ENCODE measurements at places on chromosomes 1 and 21.

- DNase-seq = no peak
Measured at GRCh38 chr1:91803847-91804545, 82.0 kb downstream of the TGFBR3 start.

GRCh38 chr1:157994704-157995582 lies 1.5 kb downstream of the KIRREL1 start:
- no peak for DNase-seq

DNA sequence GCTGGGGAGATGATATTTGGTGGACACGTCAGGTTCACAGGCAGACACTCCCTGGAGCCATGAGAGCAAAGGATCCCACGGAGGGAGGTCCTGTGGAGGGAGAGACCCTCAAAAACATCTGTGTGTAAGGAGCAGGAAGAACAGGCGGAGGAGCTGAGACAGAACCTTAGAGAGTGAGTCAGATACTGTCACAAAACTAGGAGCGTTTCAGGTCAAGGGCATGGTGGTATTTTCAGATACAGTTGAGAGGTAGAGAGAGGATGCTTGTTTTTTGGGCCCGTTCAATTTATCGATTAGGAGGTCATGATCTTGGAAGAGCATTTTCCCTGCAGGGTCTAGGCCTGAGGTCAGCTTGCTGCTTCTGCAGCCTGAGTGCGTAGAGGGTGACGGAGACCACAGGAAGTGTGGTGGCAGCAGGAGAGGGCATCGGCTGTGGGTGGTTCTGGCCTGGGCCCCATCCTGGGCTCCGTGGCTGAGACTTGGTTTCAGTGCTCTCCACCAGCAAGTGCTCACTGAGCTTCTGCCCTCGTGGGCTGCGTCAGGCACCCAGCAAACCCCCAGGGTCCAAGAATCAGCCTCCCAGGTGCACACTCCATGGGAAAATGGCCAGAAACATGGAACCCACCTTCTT lies 39.9 kb downstream of the SPSB1 start:
- DNase-seq = no peak

- DNase-seq = no peak
Measured at GRCh38 chr1:75171876-75172275, 37.7 kb downstream of the LHX8 start.

DNA sequence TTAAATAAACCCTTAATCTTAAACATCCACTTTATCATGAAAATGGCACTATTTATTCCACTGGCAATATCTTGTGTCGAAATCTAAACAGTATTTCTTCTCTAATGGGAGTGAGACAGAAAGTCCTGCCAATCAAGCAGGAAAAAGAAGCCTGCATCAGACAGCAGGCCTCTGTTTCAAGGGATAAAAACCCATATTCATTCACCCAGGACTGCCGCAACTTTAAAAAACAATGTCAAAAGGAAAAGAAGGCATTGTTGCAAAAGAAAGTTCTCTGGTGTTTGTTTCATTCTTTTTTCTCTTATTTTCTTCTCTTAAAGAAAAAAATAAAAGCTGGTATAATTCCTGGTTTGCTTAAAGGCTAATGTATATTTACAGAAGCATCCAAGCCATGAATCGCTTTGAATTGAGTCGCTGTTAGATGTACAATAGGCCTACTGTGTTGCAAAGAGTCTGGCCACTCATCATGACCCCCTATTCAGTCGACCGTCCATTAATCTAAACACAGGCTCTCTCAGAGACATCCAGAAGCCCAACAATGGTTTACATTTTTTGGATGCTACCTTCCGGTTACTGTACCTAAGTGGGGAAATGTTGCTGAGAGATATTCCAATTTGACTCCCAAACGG lies 48.7 kb upstream of the ZC3H11B start:
- DNase-seq = no peak

GRCh38 chr21:32377506-32377905 lies 15.3 kb downstream of the URB1 start:
- DNase-seq = no peak

DNA sequence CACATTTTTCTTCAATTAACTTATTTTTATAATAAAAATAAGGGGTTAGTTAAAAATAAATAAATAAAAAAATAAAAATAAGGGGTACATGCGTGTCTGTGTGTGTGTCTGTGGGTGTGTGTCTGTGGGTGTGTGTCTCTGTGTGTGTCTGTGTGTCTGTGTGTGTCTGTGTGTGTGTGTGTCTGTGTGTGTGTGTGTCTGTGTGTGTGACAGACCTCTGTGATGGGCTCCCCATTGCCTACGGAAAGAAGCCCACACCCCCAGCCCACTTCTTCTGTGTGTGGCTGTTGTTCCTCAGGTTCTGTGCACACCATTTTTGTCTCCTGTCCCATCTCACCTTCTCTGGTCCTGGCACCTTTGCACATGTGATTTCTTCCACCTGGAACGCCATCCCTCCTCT lies 9.9 kb downstream of the PHLDA3 start:
- DNase-seq = no peak

- DNase-seq = no peak
Measured at GRCh38 chr1:91696321-91696720, 189.6 kb downstream of the TGFBR3 start.

GRCh38 chr21:32712043-32712442 lies 15.8 kb downstream of the SYNJ1 start:
- no peak for DNase-seq

DNA sequence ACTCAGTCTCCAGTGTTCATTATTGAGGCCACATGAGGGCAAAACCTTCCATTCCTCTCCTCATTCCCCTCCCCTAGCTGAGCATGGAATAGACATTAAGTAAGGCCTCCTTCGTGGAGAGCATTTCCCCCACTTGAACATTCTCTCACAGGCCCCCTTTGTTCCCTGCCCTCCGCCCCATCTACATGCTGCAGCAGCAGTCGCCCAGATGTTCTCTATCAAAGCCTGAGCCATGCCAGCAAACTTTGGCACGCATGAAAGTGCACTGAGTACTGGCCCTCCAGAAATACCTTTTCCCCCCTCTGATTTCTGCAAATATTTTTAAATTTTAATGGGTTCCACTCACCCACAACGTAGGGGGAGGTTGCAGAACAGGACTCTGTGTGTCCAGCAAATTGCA lies 20.9 kb upstream of the GORAB start:
- no peak for DNase-seq
